ENCODE measurements at places on chromosomes 5 and 9.

- no peak for DNase-seq
Observed at GRCh38 chr5:158884827-158885518, 214.7 kb downstream of the EBF1 start.

- DNase-seq, result no peak
Observed at GRCh38 chr9:127926906-127927200, 3.7 kb downstream of the PIP5KL1 start.

DNA sequence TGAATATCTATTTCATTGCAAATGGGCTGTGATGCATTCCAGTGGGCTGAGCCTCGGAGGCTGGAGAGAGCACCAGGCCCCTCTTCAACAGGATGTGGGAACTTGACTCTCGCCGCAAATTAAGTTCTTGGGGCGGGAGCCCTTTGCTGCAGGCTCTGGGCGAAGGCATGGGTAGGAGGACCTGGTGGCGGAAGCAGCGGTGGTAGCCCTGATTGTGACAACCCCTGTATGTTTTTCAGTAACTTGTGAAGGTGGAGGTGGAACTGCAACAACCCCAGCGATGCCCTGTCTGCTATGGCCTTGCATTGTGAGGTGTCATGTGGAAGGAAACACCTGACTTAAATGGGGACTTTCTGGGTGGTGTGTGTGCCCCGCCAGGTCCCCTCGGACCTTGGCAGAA, 9.4 kb downstream of the FYB1 start:
- peak; percentile 84 for DNase-seq

DNA sequence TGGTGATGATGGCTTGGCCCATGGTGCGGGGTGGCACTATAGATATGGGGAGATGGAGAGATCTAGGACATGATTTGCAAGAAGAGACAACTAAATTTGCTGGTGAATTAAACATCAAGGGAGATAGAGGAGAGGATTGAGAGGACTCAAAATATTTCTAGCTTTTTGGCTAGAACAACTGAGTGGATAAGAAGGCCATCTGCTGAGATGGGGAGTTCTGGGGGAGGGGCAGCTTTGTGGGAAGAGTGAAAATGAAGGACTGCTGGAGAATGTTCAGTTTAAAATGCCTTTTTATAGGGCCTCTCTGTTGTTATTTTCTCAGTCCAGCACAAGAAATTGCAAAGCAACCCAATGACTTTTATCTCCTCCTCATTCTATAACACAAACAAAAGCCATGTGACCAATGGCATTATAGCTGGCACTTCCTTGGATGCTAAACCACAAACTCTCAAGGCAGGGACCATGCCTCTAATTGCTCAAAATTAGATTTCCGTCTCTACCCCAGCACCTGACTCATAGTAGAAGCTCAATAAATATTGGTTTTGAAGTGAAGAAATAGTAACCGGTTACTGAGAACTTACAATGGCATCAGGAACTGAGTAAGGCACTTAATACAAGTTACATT, 29.8 kb downstream of the JAKMIP2 start:
- DNase-seq, result no peak

GRCh38 chr5:71695071-71695470, 24.0 kb upstream of the CARTPT start:
- DNase-seq, result no peak

DNA sequence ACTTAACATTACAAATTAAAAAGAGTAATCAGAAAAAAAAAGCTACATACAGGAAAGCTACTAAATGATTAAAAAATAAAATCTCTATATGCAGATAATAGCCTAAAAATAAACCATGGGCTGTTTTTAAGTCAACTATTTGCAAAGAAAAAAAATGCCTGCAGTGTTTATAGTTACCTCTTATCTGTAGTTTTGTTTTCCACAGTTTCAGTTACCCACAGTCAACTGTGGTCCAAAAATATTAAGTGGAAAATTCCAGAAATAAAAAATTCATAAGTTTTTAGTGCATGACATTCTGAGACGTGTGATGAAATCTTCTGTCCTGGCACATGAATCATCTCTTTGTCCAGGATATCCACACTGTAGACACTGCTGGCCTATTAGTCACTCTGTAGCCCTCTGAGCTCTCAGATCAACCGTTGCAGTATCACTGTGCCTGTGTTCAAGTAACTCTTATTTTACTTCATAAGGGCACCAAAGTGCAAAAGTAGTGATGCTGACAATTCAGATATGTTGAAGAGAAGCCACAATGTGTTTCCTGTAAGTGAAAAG, 59.2 kb downstream of the PRELID2 start:
- no peak for DNase-seq

DNA sequence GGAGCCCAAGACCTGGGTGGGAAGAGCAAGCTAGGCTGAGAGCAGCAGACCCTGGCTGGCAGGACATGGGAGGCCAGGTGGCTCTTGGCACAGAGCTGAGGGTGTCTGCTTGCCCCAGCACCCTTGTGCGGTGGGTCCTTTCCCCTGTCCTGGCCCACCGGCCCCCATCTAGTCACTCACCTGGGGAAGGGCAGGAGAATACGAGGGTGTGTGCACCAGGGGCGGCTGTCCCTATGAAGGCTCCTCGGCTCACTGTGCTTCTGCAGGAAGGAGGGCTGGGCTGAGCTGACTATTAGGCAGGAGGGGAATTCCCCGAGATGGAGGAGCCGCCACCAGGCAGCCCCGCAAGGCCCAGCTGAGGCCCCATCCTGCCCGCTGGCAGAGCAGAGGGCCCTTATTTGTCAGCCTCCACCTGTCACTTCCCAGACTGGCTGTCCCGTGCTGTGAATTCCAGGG, 6.1 kb upstream of the TNIP1 start:
- no peak for DNase-seq

GRCh38 chr5:56298336-56299090, 65.4 kb upstream of the ANKRD55 start:
- DNase-seq, result no peak

DNA sequence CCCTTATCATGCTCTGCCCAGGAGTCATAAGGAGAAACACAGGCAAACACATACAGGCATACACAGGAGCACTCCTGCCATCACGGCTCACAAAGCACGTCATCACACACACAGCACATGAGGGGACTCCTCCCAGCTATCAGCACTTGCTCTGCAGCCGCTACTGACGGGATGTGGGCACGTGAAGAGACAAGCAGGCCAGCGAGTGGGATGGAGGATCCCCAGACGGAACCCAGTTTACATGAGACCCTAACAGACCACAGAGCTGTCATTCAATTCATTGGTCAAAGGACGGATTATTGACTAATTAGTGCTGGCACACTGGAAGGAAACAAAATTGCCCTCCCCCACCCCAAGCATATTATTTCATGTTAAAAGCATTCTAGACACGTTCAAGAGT, 53.6 kb downstream of the SEMA4D start:
- no peak for DNase-seq

DNA sequence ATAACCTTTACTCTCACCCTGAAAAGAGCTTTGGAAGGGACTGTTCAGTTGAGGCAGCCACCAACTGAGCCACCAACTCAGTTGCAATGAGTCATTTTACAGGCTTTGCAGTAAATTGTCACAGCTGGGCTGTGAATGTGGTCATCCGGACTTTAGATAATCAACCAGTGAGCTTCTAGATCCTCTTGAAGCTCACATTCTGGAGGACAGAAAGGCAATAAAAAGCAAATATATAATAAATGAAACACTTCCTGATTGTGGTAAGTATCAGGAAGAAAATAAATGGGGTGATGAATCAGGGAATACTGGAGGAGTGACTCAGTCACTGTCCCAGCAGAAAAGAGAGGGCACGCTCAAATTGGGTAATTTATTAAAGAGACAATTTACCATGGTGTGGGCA, 13.2 kb upstream of the C5orf58 start:
- DNase-seq, result no peak

- no peak for DNase-seq
Observed at GRCh38 chr5:107639990-107640389, 30.7 kb downstream of the EFNA5 start.

DNA sequence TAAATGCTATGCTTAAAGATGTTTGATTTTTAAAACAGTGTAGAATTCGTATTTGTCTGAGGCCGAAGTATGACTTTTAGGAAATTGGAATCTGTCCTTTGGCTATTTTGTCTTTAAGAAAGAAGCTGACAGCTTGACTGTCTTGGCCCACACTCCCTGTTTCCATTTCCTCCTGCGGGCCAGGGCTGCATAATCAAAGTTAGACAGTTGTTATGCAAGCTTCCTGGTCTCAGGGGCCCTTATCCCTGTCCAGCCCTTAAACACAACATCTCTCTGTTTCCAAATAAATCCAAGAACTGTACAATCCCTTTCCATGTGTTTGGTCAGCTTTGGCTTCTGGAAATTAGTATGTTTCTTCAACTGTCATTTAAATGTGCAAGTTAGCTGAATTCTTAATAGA, 54.6 kb upstream of the ECM2 start:
- DNase-seq, result no peak

DNA sequence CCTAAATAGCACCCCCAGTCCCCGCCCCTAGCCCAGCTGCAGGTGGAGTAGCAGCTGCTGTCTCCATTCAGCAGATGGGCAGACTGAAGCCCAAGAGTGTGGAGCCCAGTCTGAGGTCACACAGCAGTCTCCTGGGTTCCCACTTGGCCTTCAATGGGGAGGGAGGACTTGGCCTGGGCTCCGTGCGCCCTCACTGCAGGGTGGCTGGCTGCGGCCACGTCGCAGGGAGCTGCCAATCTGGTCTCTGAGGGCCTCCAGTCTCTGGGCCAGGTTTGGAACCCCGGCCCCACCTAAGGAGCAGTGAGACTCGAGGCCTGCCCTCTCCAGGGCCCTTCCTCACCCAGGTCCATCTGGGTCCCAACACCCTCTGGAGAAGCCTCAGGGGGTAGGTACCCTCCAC, 7.4 kb downstream of the KIF12 start:
- no peak for DNase-seq

DNA sequence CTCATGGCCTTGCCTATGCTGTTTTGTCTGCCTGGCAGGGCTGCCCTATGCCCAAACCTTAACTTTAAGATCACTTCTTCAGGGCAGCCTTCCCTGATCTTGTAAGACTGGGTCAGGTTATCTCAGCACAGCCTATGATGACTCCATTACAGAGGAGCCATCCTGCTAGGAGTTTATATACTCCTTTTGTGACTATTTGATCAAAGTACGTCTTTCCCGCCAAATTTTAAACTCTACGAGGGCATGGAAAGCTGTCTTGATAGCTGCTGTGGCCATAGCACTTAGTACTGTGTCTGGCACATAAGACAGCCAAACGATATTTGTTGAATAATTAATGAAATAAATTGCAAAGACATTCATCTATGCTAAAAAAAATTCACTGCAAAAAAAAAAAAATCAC, 60.6 kb downstream of the PPP2R2B start:
- DNase-seq, result no peak

DNA sequence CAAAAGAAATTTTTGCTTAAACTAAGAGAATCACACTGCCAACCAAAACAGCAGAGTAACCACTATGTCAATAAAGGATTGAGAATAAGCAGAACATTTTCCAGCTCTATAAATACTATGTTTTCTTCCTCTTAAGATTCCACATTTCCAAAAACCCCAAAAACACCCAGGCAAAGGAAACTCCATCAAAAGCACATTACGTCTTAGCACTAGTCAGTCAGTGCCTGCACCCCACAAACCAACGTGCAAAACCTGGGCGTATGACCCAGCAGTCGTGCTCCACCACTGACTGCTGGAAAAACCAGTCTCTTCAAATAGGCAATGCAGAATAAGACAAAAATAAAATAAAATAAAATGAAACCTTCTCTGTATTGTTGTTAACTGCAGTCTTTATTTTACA, 85.3 kb downstream of the GNAQ start:
- no peak for DNase-seq

DNA sequence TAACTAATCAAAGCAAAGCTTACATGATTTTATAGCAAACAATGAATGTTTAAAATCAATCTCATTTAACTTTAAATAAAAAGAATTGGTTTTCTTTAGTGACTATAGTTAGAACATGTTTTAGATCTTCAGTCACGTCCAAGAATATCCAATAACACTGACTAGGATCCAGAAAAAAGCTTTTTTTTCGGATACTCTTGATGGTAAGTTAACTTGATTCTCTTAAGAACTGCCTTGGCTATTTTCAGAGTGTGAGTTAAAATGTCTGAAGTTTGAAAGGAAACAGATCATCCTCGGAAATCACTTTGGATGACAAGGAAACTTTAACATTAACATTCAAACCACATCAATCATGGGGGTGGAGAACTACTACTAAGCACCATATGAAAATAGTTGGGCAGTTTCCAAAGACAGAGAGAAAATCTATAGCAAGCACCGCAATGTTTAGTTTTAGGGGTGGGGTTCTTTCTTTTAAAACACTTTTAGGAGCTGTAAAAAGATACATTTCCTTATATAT, 83.7 kb upstream of the SLC27A6 start:
- no peak for DNase-seq

DNA sequence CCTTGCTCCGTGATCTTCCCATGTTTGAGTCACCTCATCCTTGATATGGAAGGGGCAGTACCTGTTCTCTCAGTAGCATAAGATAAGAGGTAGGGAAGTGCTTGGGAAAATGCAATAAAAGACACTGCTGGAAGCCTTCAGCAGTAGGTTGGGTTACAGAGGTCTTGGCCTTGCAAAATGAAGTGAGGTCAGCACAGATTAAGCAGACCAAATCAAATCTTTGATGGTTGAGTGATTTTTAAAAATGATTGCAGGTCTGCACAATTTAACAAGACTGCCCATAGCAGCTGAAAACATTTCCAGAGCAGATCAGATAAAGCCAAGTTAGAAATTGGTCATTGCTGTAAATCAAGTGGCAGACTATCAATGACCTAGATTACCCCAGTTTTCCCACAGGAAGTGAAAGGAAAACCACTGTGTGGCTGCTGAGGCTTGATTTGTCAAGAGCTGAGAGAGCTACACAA, 32.9 kb downstream of the PALM2AKAP2 start:
- DNase-seq, result no peak

- DNase-seq, result no peak
Observed at GRCh38 chr5:169745441-169746146, 108.5 kb downstream of the DOCK2 start.

DNA sequence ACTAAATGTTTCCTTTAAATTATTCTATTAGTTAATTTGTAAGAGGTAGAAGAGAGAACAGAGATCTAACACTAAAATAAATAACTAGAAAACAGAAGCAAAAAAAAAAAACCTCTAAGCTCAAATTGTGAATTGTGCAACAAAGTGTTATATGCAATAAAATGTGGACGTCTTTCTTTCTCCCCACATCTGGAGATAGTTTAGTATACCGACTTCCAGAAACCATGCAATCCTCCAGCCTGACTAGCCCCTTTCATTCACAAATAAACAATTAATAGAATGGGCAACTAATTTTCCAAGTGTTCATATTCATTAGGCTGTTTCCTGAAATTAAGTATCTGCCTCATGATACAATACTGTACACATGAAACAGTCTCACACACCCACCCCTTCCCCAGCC, 258.5 kb downstream of the BNC2 start:
- DNase-seq, result no peak

GRCh38 chr9:33686942-33687341, 108.4 kb upstream of the PRSS3 start:
- no peak for DNase-seq

- no peak for DNase-seq
Observed at GRCh38 chr5:171421331-171422262, 2.1 kb downstream of the FGF18 start.

GRCh38 chr5:87576867-87577266, 164.1 kb upstream of the CCNH start:
- DNase-seq, result no peak
